Activated CD4-positive, CD25-positive, alpha-beta regulatory T cell treated with anti-CD3 and anti-CD28 coated beads, Interleukin-2, amount 50 U/mL, for 24 hours (primary cell): ENCODE measurements at places on chromosomes 6 and 20.
A peak's percentile ranks its signal among the peaks of the same experiment; 100 is the strongest.

DNA sequence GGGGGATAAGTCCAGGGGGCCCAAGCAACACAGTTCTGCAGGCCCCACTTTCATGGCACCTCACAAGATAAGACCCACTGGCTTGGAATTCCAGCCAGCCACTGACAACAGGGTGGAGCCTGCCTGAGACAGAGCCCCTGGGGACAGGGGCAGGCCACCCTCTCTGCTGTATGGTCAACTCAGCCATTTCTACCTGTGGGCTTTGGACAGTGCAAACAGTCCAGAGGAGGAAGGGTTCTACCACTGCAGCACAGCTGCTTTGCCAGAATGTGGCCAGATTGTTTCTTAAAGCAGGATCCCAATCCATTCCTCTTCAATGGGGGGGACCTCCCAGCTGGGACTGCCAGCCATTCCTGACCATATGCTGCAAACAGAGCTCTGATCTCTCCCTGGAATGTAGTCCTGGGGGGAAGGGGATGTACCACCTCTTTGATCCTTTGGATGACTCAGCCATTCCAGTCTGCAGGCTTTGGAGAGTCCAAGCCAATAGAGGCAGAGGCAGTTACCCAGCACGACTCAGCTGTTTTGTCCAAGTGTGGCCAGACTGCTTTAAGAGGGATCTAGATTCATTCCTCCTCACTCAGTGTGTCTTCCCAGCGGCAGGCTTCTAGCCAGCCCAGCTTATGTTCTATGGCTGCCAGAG lies 842.2 kb downstream of the EPHA7 start:
- no peak for ATAC-seq

- ATAC-seq: no peak
These were observed 26.3 kb downstream of the WRNIP1 start for GRCh38 chr6:2791450-2791974.

DNA sequence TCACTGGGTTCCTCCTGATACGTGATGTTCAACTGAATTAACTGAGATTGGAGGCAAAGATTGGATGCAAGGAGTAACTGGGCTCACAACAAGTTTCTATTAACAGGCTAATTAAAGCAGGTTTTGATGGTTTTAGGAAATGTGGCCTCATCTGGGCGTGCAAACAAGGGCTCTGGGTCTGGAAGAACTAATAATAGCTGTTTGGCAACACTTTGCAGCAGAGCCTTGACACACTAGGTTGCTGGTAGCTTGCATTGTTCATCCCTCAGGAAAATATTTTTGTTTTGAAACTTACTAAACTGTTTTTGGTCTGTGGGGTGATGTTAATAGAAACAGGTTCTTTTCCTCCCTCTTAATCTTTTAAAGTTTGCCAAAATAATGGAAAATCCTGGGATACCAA lies 117.2 kb upstream of the CD93 start:
- ATAC-seq: no peak

GRCh38 chr6:15431762-15432483 lies 186.1 kb downstream of the JARID2 start:
- ATAC-seq: no peak

- no peak for ATAC-seq
These were observed 129.4 kb upstream of the AFDN start for GRCh38 chr6:167697316-167697715.

- ATAC-seq: no peak
These were observed 270.7 kb upstream of the RGS17 start for GRCh38 chr6:153401751-153402150.

- ATAC-seq: no peak
These were observed 30.5 kb upstream of the XRN2 start for GRCh38 chr20:21272679-21273078.

DNA sequence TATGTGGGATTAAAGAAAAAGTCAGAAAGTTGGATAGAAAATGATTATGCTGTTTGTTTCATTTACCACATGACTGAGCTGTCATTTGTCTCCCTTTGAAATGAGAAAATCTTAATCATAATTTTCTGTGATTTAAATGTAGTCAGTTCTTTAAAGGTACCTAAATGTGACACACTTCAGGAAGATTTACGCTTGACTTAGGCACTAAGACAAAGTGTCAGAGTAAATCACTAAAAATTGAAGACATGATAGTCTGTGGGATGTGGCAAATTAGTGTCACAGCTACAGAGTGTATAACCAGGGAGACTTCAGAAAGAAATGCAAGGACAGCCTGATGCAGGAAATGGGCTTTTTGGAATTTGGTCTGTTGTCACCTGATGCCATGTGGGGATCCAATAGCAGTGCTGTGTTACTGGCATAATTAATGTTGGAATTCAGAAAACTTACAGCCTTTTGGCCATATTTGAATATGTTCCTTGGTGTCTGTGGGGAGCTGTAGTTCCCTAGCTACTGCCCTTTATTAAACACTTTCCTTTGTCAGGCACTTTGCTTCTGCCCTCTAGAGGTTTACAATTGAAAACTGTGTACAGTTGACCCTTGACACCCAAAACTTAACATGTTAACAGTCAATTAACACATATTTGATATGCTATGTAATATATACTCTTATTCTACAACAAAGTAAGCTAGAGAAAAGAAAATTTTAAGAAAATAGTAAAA lies 493.8 kb downstream of the UTRN start:
- no peak for ATAC-seq

GRCh38 chr6:15512126-15512525 lies 150.7 kb downstream of the DTNBP1 start:
- no peak for ATAC-seq

GRCh38 chr20:40471261-40471629 lies 217.8 kb downstream of the MAFB start:
- no peak for ATAC-seq

GRCh38 chr20:51310216-51310615 lies 232.3 kb downstream of the NFATC2 start:
- no peak for ATAC-seq

DNA sequence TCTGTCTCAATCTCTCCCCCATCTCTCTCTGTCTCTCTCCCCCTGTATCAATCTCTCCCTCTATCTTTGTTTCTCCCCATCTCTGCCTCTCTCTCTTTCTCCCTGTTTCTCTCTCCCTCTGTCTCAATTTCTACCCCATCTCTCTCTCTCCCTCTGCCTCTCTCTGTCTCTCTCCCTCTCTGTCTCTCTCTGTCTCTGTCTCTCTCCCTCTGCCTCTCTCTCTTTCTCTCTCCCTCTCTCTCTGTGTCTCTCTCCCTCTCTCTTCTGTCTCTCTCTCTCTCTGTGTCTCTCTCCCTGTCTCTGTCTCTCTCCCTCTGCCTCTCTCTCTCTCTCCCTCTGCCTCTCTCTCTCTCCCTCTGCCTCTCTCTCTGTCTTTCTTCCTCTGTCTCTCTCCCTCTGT lies 62.6 kb downstream of the DACT2 start:
- ATAC-seq: no peak

DNA sequence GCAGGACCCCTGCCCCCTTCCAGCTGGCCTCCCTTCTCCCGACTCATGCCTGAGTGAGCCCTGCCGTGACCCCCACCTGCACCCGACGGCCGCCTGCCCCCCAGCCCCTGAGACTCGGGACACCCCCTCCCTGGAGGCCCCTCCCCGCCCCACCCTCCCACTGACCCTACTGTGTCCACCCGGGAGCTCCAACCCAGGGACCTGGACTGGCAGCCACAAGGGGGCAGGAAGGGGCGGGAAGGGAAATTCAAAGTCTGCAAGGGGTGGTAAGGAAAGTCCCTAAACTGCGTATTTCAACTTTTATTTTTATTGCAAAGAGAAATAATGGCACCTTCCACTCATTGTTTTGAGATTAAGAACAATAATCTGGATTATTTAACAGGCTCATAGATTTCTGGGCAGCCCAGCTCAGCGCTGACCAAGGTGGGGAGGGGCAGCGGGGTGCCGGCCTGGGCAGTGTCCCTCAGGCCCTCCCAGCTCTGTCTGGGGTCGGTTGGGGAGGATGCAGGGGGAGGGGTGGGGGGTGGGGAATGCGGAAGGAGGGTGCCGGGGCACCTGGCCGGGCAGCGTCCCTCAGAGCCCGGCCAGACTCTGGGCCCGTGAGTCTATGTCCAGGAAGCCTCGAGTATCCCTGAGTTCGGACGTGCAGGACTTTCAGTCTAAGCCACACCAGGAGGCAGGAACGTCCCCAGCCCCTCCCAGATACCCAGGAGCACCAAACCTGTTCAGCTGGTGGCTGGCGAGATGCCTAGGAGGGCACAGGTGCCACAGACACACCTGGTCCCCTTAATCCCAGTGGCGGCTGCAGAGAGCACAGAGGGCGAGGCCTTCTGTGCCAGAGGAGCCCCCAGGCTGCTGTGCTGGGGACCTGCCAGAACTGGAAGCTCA lies 1.3 kb upstream of the PTK6 start:
- ATAC-seq: no peak

GRCh38 chr6:129643176-129643575 lies 66.8 kb downstream of the ARHGAP18 start:
- ATAC-seq: no peak

DNA sequence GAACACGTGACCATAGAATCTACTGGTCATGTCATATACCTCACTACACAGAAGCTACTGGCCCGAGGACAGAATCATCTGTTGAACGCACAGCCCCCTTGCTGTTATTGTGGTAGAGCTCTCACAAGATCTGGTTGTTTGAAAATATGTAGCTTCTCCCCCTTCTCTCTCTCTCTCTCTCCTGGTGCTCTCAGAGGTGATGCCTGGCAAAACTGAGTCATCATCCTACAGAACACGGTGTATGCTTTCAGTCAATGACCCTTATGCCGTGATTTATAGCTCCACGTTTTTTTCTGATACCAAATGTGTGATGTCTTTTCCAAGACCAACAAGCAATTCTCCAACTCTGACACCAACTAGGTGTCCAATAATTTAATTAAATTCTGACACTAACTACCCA lies 13.0 kb upstream of the RBM24 start:
- ATAC-seq: no peak

GRCh38 chr6:158417760-158418098 lies 105.5 kb downstream of the TULP4 start:
- no peak for ATAC-seq

GRCh38 chr6:155050311-155050710 lies 55.2 kb downstream of the TIAM2 start:
- peak; percentile 92 for ATAC-seq

DNA sequence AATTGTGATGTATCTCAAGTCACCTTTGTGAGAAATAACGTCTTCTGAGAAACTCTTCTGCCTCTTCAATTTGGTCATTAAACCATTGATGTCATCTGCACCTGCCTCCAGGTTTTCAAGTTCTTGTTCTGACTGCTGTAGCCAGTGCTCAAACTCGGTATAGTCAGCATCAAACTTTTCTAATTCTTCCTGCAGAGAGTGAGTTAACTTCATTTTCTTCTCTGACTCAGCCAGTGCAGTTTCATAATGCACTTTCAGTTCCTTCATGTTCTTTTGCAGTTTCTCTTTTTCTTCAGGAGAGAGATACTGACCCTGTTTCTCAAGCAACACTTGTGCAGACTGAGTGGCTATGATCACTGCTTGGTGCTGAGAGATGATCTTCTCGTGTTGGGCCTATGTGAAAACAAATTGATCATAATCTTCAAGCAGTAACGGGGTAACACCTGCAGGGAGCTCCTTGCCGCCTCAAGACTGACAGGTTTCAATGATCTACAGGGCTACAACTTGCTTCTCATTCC lies 48.8 kb downstream of the DST start:
- peak; percentile 88 for ATAC-seq

- no peak for ATAC-seq
These were observed 51.5 kb downstream of the SLC35F1 start for GRCh38 chr6:117958536-117958935.

- no peak for ATAC-seq
These were observed 10.7 kb downstream of the TRAM2 start for GRCh38 chr6:52566201-52566600.

DNA sequence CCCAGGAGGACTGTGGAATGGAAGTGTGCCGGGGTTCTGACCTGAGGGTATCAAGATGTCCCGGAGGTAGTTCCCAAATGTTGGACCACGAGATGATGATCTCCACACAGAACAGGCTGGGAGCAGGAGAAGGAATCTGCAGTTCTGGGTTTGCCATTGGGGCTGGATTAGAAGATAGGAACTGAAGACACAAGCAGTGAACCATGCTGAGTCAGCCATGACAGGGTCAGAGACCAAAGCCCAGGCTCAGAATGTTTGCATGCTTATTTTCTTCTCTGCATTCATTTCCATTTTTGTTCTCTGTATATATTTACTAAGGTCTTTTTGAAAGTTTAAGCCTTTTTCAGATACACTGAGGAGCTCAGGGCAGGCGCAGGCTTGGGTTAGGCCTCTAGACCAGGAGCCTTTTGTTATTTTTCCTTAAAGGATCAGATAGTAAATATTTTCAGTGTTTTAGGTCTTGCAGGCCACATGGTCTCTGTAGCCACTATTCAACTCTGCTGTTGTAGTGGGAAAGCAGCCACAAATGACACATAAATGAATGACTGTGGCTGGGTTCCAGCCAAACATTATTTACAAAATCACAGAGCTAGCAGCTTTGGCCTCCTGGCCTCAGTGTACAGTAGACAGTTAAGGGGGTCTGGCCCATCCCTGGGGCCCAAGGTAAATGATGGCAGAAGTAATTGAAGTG lies 28.5 kb downstream of the SLC35D3 start:
- ATAC-seq: no peak

- ATAC-seq: peak; percentile 24
These were observed 62.2 kb downstream of the MYLK4 start for GRCh38 chr6:2688401-2689064.

DNA sequence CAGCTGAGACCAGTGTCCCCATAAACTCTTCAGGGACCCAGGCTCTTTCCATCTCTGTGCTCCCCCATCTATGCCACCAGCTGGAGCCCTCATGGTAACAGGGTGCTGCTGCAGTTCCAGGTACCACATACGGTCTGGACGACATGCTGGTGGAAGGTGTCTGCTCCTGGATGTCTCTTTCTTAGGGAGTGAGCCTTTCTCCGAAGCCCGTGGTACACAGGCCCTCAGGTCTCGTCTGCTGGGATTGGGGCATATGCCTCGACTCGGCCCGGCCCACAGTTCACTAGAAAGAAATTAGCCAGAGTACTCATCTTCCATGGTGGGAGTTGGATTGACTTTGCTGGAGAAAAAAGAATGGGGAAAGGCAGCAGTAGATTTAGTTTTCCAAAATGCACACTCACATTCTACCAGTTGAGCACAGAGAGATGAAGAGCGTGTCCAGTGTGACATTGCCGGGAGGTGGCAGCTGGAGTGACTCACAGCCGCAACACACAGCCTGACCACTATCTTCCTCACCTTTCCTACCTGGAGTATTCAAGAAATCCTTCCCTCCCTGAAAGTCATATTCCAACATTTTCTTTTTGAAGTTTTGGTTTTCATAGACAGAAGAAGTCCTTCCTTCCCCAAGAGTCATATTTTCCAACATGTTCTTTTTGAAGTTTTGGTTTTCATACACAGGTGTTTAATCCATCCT lies 18.6 kb upstream of the SPO11 start:
- ATAC-seq: no peak
